Progenitor cell of endocrine pancreas (in vitro differentiated cells): ENCODE measurements at places on chromosomes 5 and 9. TPM values are rescaled to one million over a fixed set of nuclear protein-coding genes. Genes with fewer than 3 reads are reported as not detected.

GABRA1 gene
- 0.19 TPM in 1 of 2 replicates, not detected in the other for total RNA-seq

PLPPR1 gene
- 12.2 TPM in 2 replicates for total RNA-seq

DNA sequence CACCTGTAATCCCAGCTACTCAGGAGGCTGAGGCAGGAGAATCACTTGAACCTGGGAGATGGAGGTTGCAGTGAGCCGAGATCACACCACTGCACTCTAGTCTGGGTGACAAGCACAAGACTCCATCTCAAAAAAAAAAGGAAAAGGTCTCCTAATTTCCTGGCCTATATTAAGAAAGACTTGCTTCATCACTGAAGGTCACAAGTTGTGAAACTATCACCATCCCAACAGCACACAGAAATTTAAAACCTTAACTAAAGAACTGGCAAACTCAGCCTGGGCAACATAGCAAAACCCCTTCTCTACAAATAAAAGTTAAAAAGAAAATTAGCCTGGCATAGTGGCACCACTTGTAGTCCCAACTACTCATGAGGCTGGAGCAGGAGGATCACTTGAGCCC, 17.2 kb downstream of the FRMD3 start:
- DNase-seq = no peak

GRCh38 chr5:89435347-89435746, 552.4 kb upstream of the MEF2C start:
- no peak for DNase-seq

DNA sequence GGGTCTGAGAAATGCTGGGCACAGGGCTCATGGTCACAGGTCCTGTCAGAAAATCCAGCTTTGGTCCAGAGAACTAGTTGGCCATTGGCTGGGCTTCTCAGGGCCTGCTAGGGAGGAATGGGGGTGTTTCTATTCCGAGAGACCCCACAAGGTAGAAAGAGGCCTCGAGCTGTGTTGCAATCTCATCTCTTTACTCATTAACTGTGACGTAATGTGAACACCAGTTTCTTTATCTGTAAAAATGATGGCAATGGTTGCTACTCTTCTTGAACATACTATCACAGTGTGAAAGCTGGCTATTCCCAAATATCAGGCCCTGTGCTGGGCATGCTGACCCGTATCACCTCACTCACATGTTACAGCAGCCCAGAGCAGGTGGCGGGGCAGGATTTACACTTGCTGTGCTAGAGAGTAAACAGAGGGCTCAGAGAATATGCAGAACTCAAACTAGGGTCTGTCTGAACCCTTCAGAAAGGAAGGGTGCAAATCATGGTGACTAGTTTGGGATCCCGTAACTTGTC, 35.7 kb upstream of the SLC25A51 start:
- DNase-seq = no peak

DNA sequence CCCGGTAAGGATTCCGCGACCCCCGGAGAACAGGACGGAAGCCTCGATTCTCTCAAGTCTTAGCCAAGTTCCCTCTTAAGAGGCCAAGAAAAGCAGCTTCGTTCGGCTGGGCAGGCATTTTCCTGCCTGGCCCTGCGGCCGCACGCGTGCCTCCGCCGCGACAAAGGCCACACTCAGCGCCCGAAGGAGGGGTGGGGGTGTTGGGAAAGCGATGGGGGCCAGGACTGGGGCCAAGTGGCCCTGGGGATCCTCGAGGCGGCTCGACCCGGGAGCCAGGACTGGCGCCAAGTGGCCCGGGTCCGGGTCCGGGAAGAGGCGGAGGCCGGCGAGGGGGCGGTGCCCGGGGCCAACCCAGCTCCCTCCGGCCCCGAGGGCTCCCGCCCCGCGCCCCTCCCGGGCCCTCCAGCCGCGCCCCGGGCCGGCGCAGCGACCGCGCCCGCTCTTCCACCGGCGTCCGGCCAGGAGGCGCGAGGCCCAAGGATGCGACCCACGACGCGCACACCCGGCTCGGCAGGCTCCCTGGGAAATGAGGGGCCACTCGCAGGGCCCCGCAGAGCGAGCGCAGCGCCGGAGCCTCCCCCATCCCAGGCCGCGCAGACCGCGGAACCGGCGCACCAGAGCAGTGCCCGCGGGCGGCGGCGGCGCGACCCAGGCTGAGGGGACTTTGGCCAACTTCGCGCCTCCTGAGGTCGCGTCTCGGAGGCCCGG, 756 bp downstream of the VAV2 start:
- DNase-seq = no peak

DNA sequence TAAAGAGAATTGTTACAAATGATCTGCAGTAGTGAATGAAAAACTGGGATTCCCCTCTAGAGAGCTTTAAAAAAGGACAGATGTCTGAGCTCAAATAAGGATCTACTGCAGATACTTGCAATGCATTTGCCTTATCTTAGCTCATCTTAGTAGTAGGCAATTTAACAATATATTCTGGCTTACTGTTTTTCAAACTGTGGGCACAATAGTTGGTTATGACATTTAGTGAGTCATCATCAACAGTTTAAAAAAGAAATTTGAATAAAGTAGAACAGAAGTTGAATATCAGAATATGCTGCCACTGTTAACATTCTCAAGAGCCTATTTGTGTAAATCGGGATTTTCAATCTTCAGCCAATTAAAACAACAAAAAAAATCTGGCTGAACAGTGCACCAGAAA, 6.7 kb upstream of the CAST start:
- DNase-seq = no peak

DNA sequence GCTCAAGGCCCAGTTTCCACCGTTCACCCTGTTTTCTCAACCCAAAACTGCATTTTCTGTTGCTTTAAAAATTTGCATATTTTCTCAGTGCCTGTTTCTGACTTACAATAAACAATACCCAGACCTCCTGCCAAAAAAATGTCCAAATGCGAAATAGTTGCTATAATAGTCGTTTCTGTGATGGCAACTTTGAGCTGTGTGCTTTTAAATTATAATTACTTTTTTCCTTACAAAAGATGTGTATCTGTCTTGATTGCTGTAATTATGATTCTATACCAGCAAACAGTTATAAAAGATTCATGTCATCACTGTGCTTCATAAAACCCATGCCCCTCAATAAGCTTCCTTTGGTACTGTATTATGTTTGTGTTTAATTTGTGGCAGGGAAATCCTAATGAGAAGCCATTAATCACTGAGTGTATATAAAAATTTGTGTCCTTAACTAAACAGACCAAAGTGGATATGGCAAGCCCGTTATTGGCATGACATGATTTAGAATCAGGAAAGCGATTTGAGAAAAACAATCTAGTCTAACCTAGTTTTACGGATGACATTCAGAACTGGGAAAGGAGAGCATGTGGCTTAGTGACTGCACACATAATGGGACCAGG, 5.4 kb upstream of the SLC1A3 start:
- no peak for DNase-seq

- no peak for DNase-seq
These were observed 37.2 kb downstream of the GPBP1 start for GRCh38 chr5:57211039-57211438.

DNA sequence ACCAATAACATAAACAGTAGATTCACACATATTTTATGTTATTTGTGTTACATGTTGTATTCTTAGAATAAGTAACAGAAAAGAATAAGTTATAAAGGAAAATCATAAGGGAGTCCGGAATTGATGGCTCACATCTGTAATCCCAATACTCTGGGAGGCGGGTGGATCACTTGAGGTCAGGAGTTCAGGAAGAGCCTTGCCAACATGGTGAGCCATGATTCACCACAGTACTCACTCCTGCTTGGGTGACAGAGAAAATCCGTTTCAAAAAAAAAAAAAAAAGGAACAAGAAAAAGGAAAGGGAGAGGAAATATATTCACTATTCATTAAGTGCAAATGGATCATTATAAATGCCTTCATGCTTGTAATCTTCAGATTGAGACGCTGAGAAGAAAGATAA, 533.3 kb upstream of the CDH9 start:
- DNase-seq = no peak

TRIM36 gene
- 5.3 and 9.4 TPM in 2 replicates for total RNA-seq

GRCh38 chr5:137201876-137202275, 297.2 kb downstream of the SPOCK1 start:
- DNase-seq = no peak
